NCI-H524 (cell line): ENCODE measurements at places on chromosomes 12 and 14.

DNA sequence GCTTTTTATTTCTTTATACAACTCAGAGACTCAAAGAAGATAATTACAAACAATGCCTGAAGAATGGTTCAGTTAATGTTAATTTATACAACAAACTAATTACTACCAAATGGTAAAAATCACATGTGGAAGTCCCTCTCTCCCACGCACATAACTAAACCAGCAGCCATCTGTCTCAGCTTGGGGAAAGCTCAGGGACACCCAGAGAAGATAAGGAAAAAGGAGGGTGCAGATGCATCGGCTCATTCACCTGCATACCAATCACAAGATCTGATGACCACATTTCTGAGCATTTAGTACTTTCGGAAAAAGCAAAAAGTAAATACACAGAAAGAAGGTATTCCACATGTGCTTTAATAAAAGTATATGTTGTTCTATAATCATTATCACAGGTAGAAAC, 136.3 kb downstream of the SOX5 start:
- DNase-seq: peak; percentile 81

GRCh38 chr12:7647071-7647470, 18.6 kb downstream of the APOBEC1 start:
- no peak for DNase-seq

GRCh38 chr12:118981285-118982211, at the start of gene SRRM4:
Gene SRRM4, plus strand, starts transcription at chr12:118981541. Its CDS starts 342 bp downstream, at chr12:118981883.
- DNase-seq: peak; percentile 95

DNA sequence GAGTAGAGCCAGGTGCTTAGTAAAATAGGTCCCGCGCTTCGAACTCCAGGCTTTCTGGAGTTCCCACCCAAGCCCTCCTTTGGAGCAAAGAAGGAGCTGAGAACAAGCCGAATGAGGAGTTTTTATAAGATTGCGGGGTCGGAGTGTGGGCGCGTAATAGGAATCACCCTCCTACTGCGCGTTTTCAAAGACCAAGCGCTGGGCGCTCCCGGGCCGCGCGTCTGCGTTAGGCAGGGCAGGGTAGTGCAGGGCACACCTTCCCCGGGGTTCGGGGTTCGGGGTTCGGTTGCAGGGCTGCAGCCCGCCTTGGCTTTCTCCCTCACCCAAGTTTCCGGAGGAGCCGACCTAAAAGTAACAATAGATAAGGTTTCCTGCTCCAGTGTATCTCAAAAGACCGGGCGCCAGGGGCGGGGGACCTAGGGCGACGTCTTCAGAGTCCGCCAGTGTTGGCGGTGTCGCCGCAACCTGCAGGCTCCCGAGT, 3.6 kb downstream of the SSTR1 start:
- DNase-seq: no peak

GRCh38 chr12:10001171-10001776, 2.4 kb upstream of the CLEC1B start:
- no peak for DNase-seq

DNA sequence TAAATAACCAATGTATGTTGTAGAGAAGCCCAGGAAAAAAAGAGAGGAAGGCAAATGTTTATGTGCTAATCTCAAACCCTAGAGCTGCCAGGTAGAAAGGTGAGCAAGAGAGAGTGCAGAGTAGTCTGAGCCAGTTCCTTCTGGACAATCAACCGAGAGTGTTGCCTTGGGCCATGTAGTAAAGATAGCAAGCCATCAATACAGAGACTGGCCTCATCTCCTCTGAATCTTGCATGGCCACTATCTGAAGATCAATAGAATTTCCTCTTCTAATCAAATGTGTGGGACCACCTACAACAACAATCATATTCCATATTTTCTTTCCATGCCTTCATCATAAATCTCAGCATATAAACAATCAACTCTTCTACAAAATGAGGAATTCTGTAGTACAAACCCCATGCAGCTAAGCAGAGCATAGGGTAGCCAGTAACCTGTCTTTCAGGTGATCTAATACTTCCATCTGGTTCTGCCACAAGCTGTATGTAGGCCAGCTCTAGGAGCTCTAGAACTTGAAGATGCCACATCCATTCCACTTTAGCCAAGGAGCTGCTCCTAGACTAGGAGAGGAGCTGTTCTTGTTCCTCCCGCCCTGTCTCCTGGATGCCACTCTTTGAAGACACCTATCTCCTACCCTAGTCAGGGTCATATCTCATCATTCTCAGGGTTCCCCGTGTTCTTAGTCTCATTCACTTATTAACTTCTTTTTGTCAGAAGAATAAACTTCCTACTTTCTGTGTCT, 75.8 kb upstream of the SLC38A4 start:
- no peak for DNase-seq

- no peak for DNase-seq
Observed at GRCh38 chr12:67968321-67968720, 20.9 kb upstream of the IFNG-AS1 start.

GRCh38 chr12:31922341-31923062, 36.7 kb upstream of the RESF1 start:
- no peak for DNase-seq

DNA sequence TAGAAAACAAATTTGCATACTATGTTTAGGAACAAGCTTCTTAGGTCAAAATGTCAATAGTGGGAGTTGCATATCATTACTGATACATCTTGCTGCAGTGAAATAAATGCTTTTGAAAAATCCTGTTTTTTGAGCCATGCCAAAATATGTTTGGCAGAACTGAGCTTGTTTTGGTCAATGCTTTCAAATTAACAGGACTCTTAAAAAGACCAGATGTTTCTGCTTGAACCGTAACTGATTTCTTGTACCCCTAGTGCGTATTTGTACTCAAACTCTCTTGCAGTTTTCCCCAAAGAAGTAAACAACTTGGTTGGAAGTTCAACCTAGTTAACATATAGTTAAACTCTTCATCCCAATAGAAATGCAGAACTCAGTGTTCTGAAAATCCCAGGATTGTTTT, 3.4 kb downstream of the TRHDE start:
- no peak for DNase-seq

DNA sequence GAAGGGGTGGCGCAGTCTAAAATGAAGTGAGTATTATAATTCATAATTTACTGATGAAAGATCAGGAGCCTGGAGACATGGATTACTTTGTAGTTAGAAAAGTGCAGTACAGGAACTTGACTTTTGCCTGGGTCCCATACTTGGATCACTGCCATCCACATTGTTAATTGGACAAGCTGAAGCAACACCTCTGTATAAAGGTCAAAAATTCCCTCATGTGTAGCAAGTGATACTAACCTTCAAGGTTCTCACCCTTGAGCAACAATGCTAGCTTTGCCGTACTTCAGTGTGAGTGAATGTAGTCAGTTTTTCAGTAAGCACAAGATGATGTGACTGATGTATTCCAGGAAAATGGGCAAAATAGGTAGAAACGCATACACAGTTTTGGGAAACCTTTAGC, 44.6 kb upstream of the PLBD1 start:
- DNase-seq: no peak

GRCh38 chr14:35257809-35258208, 34.4 kb upstream of the PSMA6 start:
- DNase-seq: no peak

- no peak for DNase-seq
Observed at GRCh38 chr12:131192951-131193350, 239.2 kb downstream of the ADGRD1 start.

GRCh38 chr12:52201451-52201839, 9.6 kb upstream of the KRT80 start:
- peak; percentile 56 for DNase-seq
